ENCODE measurements at places on chromosomes 3 and 15.

- no peak for DNase-seq
Measured at GRCh38 chr3:186038360-186038759, 70.5 kb downstream of the ETV5 start.

DNA sequence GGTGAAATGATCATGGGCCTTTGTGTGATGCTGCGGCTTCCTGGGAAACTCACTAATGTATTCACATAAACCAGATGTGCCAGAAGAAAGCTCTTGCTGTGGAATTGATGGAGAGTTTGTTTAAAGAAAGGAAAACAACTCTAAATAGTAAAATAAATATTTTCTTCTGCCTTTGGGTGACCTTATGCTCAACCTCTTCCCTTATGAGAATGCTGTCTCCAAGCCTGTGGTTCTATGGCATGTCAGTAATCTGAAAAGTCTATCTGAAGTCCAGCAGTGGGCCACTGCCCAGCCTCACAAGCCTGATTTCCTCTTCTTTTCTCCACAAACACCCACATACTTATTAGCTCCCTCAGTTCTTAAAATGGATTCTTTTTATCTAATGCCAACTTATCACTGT, 49.9 kb upstream of the PHLDB2 start:
- DNase-seq, result no peak

- DNase-seq, result no peak
Measured at GRCh38 chr3:179452176-179452564, 900 bp upstream of the GNB4 start.

DNA sequence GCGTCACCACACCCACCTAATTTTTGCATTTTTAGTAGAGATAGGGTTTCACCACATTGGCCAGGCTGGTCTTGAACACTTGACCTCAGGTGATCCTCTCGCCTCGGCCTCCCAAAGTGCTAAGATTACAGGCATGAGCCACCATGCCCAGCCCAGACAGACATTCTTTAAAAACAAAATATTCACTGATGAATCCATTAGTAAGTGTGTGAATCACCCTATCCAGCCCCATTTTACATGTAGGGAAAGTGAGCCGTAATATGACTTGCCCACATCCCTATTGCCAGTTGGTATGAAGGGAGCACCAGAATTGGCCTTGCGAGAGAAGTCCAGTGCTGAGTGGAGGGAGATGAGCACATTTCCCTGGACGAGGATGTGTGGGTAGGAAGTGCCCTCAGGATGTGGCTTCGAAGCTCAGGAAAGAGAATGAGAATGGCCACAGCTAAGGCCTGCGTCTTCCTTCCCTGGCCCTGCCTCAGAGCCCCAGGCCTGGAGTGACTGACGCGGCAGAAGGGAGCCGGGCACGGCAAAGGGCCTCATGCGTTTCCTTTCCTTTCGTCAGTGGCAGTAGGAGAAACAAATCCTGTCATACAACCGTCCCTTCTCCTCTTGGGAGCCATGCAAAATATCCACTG, 28.3 kb upstream of the ETV5 start:
- no peak for DNase-seq

DNA sequence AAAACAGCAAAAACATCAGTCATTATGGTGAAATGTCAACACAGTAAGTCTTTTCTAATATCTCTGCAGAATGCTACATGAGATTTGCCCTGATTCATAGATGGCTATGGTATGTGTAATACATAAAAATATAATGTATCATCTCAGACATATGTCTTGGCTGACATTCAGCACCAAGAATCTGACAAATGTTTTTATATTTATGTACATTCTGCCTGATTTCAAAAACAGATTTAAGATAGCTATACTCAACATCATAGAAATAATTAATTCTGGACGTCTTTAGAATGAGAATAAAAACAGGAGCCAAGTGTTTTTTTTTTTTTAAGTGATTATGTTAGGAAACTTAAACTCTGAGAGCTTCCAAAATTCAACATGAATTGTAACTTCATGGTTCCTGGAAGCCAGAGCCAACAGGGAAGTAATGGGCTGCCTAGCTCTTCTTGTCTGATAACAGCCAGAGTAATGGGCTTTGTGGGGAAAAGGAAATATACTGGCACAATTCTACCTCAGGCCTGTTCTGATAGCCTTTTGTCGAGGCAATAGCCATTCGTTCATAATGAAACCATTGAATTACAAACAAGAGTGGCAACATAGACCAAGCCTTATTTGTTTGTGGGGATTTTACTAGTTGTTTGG, 184.4 kb downstream of the VGLL4 start:
- DNase-seq, result no peak

DNA sequence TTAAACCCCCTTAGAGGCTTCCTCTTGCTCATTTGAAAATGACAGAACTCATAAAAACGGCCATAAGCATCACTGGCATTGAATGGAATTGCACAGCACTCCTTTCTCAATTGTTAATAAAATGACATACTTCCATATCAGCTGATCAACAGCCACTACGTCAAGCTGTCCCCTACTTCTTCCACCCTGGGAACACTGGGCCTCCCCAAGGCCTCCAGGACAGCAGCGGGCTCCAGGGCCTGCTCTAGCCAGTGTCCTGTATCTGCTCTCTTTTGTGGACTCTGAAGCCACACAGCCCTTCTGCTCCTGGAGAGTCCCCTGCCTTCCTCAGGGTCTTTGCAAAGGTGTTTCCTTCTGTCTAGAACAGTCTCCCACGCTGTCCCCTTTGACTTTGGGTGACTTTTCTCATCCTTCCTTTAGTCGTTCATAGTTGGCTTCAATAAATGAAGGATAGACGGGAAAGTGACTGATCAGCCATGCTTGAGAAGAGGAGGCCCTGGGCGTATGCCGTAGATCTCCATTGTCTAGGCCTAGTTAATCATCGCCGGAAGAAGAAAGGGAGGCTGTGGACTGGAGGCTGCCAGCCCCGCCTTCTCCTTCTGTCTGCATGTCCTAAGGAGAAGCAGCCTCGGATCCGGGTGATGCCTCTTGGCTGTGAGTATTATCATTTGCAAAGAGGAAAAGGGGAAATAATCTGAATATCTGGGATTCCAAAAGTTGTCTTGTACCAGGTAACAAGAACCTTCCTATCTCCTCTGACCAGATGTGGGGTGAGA, 4.7 kb upstream of the THSD4 start:
- no peak for DNase-seq

- no peak for DNase-seq
Measured at GRCh38 chr3:163929069-163929652, 1149.1 kb downstream of the SI start.

- DNase-seq, result no peak
Measured at GRCh38 chr15:71476823-71477222, 333.5 kb upstream of the NR2E3 start.

DNA sequence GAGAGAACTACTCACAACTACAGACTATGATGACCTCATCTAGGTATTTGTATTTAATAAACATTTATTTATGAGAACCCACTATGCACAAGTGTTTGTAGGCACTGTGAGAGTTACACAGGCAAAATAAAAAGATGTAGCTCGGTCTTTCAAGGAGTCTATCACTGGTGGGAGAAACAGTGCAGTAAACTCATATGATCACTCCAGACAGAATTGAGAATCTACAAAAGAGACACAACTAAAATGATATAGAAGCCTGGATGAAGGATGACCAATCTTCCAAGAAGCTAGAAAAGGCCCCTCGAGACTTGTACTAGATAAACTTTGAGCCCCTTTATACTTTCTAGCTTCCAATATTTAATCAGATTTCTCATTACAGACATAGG, 70.2 kb upstream of the ZBTB20 start:
- DNase-seq, result no peak

- no peak for DNase-seq
Measured at GRCh38 chr3:36693670-36694069, 70.7 kb downstream of the DCLK3 start.

GRCh38 chr3:194336601-194337355, 14.3 kb downstream of the CPN2 start:
- DNase-seq, result no peak

GRCh38 chr3:127438371-127438770, 150.5 kb upstream of the PRR20G start:
- no peak for DNase-seq

GRCh38 chr3:170716172-170716805, 130.4 kb upstream of the SLC7A14 start:
- no peak for DNase-seq

- no peak for DNase-seq
Measured at GRCh38 chr3:88003115-88003755, 55.6 kb downstream of the CGGBP1 start.

GRCh38 chr3:101120039-101120438, 126.8 kb upstream of the ABI3BP start:
- DNase-seq, result no peak

- no peak for DNase-seq
Measured at GRCh38 chr3:162492446-162493081, 996.0 kb downstream of the OTOL1 start.

- no peak for DNase-seq
Measured at GRCh38 chr15:67164401-67164791, 90.1 kb downstream of the AAGAB start.

DNA sequence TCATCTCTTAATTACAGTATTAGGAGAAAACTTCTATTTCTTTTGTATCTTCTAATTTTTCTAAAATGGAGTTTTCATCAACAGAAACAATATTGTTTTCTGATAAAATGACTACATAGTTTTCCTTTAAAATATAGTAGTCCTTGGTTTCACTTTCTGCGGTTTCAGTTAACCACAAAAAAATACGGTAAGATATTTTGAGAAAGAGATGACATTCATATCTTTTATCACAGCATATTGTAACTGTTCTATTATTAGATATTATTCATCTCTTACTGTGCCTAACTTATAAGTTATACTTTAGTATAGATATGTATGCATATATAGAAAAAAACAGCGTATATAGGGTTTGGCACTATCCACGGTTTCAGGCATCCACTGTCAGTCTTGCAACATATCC, 2.3 kb downstream of the B4GALT4 start:
- DNase-seq, result no peak

DNA sequence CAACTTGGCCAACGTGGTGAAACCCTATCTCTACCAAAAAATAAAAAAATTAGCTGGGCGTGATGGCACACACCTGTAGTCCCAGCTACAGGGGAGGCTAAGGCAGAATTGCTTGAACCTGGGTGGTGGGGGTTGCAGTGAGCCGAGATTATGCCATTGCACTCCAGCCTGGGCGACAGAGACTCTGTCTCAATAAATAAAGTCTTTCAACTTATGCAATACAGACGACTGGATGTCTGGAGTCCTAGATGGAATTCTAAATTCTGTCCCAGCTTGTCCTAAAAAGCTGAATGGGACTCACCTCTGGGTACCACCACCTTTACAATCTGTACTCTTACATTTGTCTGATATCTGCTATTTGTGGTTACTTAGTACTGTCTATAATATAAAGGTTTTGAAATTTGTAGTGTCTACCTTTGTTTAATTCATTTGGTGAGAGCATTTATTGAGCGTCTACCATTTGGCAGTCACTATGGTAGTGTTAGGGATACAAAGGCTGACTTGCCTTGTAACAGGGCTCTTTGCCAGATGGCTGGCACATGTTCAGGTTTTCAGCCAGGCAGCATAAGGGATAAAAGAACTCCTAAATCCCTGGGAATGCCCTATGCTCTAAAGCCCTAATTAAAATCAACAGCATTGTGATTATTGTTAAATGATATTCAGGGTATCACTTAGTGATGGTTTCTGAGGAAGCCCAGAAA, 7.2 kb upstream of the ZNF609 start:
- DNase-seq, result no peak

DNA sequence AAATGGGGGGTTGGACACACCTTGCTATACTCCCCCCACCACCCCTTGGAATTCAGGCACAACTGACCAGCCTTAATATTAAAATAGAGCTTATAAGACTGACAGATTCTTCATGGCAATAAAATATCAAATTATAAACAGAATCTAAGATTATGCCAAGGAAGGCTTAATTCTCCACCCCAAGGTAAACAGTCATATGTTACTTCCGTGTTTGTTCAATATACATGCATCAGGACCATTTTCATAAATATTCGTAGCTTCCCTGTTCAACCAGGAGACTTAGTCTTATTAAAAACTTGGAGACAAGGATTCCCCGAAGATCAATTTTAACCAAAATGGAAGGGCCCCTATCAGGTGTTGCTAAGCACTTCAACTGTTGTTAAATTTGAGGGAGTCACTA, 13.3 kb upstream of the EHHADH start:
- DNase-seq, result no peak

GRCh38 chr3:125028657-125029056, 27.1 kb downstream of the HEG1 start:
- no peak for DNase-seq

GRCh38 chr15:91821458-91821857, 32.0 kb upstream of the SLCO3A1 start:
- no peak for DNase-seq

DNA sequence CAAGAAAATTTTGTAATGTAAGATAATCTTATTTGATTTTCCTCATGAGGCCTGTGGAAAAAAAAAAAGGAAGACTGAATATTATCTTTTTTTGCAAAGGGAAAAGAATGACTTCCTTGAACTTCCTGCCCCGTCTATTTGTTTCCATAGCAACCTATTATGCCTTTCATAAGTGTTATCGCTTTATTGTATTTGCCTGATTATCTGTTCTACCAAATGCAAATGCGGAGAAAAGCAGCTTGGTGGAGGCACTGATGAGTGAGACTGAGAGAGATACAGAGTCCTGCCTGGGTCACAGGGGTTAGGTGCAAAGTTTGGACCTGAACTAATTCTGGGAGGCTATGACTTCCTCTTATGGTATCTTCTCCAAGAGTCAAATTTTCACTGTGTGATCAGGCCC, 334.0 kb upstream of the KCNMB2 start:
- no peak for DNase-seq

DNA sequence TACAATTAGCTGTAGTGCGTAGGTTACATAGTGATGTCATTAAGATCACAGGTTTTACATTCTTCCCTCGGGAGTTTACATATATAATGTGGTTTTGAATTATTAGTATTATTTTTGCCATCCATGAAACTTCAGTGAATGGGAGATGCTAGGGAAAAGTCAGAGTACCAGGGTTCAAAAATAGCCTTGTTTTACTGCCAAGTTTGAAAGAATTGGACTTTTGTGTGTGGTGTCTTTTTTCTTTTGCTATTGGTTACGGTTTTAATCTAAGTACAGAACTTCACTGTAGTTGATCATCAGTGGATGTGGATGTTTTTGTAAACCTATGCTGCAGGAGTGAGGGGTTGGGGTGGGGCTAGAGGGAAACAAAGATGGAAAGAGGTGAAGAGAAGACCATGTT, 20.7 kb downstream of the SLC25A26 start:
- no peak for DNase-seq

DNA sequence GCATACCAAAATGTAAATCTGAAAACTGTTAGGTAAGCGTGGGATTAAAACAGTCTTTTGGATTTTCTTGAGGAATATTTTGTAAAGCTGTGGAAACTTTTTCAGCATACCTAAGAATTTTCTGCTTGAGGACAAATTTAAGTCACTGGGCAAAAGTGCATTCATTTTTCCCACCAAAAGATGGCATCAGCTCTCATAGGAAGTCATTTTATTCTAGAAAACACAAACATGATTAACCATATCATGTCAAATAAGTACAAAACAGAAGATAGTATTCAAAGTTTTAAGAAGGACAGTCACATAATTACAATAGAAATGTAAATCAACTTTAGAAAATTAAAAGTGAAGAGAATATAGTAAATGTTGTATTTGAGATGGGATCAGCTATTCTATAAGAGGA, 63.5 kb downstream of the SLC49A4 start:
- no peak for DNase-seq
